ENCODE measurements at places on chromosomes 4 and X. TPM values are rescaled to one million over a fixed set of nuclear protein-coding genes. Genes with fewer than 3 reads are reported as not detected.

MAGEC1 gene
- not detected for total RNA-seq

METTL14 gene
- 36.2 TPM for total RNA-seq

PLAC8 gene
- total RNA-seq = 955 TPM

HTR2C gene
- total RNA-seq = not detected

CCNA2 gene
- 3.6 TPM for total RNA-seq

GRSF1 gene
- 86.0 TPM for total RNA-seq

RASL11B gene
- 0.17 TPM for total RNA-seq

ABCG2 gene
- 32.5 TPM for total RNA-seq

STATH gene
- not detected for total RNA-seq

DNA sequence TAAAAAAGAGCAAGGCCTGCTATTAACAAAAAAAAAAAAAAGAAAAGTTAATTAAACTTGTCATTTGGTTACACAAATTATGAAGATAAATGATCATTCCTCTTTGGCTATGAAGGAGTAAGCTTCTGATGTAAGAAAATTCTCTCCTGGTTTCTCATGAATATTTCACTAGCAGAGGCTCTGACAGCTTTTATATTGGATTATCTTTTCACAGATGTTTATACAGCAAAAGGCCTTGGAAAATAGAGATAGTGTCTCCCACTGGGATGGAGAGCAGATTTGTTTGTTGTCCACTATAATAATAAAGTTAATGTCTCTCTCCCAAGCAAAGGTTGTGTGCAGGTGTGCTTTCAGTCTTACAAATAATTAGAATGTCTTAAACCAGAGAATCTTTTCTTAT is 40.7 kb upstream of the PDGFC start:
- no peak for DNase-seq

GRCh38 chr4:65014078-65014477 is 604.8 kb upstream of the TECRL start:
- DNase-seq = no peak

- no peak for DNase-seq
These were observed 199.8 kb downstream of the COMMD8 start for GRCh38 chr4:47263721-47264120.

- DNase-seq = peak; percentile 42
These were observed 15.0 kb downstream of the BRCC3 start for GRCh38 chrX:155086202-155086840.

GRCh38 chr4:1872870-1873269 is 1.7 kb downstream of the NSD2 start:
- no peak for DNase-seq

DNA sequence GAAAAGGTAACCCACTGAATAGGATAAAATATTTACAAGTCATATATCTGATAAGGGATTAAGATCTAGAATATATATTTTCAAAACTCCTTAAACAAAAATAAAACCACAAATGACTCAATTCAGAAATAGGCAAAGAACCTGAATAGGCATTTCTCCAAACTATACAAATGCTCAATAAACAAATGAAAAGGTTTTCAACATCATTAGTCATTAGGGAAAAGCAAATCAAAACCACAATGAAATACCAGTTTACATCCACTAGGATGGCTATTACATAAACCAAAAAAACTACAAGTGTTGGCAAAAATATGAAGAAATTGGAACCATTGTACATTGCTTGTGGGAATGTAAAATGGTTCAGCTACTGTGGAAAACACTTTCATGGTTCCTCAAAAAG is 167.0 kb upstream of the GALNT7 start:
- no peak for DNase-seq

DNA sequence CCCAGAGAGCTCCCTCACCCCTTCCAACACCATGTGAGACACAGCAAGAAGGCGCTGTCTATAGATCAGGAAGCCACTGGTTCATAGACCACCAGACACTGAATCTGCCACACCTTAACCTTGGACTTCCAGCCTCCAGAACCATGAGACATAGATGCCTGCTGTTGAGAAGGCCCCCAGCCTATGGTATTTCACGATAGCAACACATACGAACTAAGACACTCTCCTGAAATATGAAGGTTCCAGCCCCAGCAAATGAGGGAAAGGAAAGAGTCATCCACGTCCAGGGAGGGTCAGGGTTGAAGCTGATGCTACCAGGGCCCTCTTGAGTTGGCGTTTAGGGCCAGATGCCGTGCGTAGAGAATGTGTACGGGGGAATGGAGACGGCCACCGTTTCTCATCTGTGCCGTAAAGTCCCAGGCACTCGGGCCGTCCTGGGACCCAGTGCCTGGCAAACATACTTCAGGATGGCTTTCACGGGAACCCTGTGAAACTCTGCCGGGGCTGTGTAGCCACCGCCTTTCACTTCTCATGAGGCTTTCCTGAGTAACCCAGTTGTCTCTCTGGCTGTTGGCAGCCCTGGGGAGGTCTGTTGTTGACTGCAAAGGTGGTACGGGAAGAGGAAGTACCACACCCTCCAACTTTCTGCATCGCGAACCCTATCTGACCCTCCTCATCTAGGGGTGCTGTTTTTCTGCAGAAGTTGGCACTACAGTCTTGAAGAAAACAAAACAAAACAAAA is 17.7 kb upstream of the P2RY8 start:
- DNase-seq = no peak

GRCh38 chr4:21795091-21795490 is 153.5 kb downstream of the KCNIP4 start:
- DNase-seq = no peak

DNA sequence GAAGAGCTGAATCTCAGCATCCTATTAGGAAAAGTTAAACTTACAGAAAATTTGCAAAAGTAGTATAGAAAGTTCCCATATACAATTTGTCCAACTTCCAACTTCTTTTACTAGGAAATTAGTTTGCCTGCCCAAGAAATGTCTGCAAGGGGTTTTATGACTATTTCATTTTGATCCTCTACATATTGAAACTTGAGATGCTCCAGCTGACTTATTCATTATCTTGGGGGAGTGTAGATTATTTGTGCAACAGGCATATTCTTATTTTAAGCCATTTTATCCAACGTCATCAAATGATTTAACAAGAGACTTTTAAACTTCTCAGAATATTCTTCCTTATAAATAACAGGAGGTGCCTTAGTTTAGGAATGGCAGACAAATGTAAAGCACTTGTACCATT is 317.1 kb upstream of the FTHL17 start:
- no peak for DNase-seq

GRCh38 chrX:120224388-120224787 is 26.2 kb upstream of the ZBTB33 start:
- DNase-seq = no peak

DNA sequence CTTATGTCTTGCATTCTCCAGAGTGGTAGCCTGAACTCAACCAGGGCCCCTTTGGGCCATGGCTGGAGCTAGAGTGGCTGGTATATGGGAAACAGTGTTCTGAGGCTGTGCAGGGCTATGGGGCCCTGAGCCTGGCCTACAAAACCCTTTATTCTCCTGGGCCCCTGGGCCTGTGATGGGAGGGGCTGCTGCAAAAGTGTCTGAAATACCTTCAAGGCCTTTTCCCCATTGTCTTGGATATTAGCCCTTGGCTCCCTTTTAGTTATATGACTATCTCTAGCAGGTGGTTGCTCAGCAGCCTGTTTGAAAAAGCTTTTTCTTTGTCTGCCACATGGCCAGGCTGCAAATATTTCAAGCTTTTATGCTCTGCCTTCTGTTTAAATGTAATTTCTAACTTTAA is 22.5 kb downstream of the APOOL start:
- no peak for DNase-seq

DNA sequence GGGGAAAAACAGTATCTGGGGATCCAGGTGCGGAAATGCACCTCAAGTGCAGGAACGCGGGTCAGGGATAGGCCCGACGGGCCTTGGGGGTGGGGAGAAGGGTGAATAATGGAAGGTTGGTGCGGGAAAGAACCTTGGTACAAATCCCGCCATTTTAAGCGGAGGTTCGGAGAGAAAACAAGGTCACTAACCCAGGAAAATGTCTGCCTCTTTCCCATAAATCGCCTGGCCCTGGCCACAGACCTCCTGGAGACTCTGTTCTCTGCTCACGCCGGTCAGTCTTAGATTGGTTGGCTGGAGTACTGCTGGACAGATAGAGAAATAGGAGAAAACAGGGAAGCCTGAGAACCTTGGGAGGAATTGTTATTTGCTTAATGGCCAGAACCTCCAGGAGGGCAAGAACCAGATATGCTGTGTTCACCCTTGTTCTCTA is 897 bp upstream of the FBXL5 start:
- no peak for DNase-seq

DNA sequence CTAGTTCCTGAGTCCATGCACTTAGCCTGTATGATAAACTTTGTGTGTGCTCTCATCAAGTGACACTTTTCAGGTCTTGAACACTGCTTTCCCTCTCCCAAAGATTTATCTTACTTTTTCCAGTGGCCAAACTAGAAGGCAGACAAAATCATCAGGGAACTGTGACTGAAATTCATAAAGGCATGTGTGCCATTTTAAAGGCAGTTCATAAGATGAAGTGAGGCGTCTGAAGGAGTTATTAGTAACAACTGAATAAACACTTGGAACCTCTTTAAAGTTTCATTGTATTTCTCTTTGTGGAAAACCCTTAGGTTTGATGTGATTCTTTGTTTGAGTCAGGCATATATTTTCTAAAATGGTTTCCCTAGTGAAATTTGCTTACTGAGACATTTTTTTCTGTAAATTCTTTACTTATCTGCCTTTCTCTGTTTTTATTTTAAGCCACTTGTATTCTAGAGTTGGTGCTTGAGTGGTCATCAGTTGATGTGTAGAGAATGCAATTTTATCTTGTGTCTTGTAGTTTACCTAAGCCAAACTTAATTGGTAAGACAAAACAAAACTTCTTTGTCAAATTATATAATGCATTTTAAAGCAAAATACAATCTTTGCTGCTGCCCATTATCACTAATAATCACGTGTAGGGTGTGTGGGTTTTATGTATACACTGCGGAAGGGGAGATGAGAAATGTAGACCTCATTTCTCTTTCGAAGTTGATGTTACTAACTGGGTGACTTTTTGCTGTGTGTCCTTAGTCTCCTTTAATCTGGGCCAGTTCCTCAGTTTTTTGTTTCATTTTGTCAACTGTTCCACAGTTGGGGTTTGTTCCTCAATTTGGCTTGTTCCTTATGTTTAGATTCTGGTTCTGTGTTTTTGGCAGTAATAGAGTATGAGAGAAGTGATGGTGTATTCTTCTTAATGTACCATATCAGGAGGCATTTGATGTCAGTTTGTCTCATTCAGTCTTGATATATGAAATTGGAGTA is 56.8 kb downstream of the RBPJ start:
- DNase-seq = no peak

GRCh38 chr4:156169861-156170260 is 216.2 kb upstream of the CTSO start:
- DNase-seq = no peak

DNA sequence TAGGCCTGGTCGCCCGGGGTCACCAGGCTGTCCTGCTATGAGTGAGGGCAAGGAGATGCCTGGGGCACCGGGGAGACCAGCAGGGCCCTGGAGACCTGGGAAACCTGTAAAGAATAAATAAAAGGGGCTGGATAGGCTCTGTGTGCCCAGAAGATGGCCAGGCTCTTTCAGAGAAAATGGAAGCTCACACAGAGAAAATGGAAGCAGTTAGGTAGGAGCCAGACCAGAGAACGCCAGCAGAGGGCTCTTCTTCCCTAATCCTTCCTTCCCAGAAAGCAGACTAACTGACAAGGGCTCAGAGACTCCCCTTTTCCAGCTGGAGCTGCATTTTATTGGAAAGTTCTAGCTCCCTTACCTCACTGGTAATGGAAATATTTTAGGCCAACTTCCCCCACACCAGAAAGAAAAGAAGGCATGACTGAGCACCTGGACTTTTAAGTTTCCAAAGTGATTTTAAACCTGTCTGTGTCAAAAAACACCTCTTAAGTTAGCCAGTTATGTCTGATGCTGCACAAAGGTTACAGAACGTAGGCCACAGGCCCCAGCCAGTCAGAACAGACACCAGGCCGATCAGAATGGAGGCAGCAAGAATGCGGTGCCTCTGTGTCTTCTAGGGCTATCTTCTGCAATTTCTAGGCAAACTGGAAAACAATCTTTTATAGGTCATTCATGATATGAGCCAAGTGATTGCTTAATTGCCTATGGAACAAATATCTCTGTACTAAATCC is 74.0 kb downstream of the ATG4A start:
- DNase-seq = peak; percentile 16

DNA sequence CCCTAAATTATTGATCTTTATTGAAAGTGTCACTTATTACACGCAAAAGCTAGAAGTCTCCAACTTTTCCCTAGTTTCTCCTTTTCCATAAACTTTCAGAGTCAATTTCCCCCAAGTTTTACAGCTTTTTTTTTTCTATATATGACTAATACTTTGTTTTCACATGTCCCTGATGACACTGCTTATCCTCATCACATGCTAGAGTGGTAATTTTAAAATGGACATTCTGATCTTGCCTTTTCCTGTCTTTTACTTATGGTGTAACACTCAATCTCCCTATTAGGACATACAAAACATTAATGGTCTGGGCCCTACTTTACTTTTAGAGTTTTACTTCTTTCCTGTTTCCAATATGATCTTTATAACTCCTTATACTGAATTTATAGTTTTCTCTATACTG is 112.6 kb downstream of the ANK2 start:
- DNase-seq = no peak

DNA sequence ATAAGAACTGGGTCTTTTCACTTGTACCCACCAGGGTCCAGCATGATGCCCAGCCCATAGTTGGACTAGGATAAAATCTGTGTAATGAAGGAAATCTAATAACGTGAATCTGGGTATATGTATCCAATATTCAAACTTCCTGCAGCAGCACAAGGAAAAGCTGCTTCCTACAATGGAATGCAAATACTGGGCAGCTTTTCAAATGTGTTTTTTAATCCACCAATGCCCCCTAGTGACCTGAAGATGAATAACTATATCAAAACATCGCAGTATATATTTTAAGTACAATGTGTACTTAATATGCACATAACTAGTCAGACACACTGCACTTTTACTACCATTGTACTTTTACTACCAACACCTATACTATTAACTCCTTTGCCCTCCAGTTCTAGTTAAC is 5.3 kb downstream of the APOO start:
- no peak for DNase-seq

DNA sequence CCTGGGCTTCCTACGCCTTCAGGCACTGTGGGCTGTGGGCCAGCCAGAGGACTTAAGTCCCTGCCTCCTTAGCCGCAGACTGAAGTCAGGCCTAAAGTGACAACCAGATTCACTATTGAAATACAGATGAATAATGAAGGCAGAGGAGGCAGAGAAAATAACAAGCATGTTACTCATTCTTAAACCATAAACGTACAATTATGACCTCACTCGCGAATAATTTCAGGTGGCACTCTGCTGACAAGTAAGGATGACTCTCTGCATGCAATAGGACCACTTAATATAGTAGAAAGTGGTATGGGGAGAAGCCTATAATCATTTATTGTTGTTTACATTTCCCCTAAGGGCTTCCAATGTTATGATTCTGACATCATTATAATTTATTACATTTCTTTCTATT is 409.2 kb upstream of the FGF13 start:
- DNase-seq = no peak

DNA sequence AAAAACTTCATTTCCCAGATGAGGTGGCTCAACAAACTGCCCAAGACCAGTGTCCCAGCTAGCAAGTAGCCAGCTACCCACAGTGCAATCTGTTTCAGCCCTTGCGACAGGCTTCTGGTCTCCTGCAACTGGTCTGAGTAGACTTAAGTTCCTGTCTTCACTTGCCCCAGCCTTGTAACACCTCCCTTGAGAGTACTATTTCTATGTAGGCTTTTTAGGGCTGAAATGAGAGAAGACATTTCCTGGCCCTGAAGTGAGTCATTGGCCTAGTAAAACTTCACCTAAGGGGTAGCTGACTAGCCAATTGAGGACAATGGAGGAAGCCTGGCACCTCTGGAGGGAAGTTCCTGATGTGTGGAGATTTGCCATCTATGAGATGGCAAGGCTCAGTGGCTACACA is 80.1 kb upstream of the STIM2 start:
- DNase-seq = no peak
